Fibroblast of the conjunctiva (primary cell): ENCODE measurements at places on chromosomes 11 and 22.

GRCh38 chr11:129443276-129443675 lies 67.6 kb downstream of the BARX2 start:
- no peak for DNase-seq

DNA sequence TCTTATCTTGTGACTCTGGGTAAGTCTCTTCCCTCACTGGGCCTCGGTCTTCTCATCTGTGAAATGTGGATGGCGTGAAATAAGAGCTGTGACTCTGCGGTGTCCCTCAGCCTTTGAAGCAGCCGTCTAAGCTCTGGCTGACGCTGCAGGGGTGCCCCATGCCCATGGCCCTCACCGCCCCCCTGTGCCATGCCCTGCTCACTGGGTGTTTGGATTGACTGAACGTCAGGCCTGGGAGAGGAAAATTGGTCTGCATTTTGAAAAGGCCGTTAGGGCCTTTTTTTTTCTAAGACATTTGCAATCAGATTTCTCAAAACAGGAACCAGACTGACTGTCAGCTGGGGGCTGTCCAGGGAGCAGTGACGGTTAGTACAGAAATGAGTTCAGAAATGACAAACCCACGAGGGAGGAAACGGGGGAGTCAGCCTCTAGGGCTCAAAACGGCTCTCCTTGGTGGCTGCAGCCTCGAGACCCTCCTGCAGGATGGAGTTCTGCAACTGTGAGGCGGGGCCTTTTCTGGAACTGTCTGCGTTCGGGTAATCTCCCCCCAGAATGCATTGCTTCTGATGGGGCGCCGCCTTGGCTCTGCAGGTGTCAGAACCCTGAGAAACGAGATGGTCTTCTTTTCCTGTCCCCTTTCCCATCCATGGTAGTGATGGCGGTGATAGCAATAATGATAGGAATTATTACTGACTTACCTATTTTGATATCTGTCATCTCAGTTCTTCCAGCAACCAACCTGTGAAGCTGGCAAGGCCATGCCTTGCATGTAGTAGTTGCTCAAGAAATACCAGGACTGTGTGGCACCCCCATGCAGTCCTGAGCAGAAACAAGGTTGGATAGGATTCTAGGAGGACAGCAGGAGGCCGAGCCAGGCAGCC lies 2.0 kb downstream of the GRK2 start:
- DNase-seq: no peak

DNA sequence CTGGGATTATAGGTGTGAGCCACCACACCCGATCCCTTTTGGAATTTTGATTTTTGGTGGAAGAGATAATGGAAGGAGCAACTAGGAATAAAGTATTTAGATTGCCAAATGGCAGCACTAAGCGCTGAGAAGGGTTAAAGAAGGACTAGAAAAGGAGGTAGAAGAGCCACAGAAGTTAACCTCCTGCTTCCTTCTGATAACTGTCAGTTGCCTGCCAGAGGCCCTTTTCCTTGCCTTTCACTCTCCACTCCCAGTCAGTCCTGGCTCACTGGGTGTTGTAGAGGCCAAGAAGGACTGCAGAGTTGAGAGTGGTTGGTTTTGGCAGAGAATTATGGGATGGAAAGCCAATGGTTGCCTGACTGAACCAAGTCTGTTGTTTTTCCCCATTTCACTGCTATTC lies 19.3 kb downstream of the ZC3H12C start:
- DNase-seq: no peak

GRCh38 chr22:41526226-41526829 lies 17.9 kb downstream of the POLR3H start:
- no peak for DNase-seq

DNA sequence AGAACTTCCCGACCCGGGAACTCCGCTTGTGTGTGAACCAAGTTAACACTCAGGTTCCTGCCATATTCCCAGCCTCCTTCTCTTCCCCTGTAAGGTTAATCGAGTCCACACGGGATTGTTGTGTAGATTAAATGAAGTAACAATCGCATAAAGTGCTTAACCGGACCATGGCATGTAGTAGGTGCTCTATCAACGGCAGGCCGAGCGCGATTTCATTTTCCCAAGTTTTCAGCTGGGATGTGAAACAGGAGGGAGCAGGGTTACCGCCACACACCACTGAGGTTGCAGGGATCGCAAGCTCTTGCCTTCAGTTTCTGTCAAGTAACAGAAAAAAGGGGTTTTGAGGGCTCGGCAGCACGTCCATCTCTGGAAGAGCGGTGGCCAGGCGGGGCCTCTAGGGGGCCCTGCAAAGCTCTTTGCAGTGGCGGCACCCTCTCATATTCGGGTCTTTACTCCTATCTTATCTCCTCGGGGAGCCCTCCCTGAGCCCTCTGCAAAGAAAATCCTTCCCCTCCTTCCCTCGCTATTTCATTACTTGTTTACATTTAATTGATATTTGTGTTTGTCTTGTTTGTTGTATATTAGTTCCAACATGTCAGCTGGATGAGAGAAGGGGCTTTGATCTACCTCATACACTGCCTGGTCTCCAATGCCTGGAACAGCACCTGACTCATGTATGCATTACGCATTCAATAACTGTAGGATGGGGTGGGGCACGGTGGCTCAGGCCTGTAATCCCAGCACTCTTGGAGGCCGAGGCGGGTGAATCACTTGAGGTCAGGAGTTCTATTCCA lies 816 bp upstream of the PLEKHA7 start:
- DNase-seq: no peak

DNA sequence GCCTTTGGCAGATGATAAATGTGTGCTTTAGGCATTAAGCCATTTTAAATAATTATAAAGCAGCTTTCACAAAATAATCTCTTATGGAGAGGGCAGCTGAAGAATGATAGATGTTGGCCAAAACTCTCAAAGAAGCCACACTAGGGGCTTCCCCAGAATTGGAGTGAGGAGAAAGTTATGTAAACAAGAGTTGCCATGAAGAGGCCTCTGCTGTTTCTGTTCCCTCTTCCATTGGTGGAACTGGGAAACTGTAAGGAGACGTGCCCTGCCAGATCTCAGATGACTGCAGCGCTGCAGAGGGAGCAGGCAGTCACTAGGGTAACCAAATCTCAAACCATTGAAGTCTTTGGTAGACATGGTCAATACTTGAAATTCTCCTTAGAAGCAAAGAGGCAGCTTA lies 19.4 kb upstream of the APLP2 start:
- DNase-seq: no peak

DNA sequence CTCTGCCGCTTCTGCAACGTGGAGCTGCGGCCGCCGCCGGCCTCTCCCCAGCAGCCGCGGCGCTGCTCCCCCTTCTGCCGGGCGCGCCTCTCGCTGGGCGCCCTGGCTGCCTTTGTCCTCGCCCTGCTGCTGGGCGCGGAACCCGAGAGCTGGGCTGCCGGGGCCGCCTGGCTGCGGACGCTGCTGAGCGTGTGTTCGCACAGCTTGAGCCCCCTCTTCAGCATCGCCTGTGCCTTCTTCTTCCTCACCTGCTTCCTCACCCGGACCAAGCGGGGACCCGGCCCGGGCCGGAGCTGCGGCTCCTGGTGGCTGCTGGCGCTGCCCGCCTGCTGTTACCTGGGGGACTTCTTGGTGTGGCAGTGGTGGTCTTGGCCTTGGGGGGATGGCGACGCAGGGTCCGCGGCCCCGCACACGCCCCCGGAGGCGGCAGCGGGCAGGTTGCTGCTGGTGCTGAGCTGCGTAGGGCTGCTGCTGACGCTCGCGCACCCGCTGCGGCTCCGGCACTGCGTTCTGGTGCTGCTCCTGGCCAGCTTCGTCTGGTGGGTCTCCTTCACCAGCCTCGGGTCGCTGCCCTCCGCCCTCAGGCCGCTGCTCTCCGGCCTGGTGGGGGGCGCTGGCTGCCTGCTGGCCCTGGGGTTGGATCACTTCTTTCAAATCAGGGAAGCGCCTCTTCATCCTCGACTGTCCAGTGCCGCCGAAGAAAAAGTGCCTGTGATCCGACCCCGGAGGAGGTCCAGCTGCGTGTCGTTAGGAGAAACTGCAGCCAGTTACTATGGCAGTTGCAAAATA lies 816 bp downstream of the PDE3B start:
- DNase-seq: no peak

DNA sequence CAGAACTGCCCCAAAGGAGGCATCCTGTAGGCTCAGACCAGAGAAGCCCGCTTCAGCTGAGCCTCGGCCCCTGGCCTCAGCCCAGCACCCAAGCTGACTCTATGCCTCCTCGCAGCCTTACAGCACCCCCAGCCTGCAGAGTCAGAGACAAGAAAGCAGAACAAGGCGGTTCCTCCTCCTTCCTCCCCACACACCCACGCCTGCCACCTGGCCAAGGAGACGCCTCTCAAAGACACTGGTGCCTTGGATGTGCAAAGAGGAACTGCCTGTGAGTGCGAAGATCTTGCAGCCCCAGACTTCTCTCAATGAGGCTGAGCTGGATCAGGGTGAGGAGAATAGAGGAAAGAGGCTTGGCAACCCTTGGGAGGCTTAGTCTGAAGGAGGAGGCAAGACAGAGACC lies 60.2 kb downstream of the PDE2A start:
- DNase-seq: no peak

DNA sequence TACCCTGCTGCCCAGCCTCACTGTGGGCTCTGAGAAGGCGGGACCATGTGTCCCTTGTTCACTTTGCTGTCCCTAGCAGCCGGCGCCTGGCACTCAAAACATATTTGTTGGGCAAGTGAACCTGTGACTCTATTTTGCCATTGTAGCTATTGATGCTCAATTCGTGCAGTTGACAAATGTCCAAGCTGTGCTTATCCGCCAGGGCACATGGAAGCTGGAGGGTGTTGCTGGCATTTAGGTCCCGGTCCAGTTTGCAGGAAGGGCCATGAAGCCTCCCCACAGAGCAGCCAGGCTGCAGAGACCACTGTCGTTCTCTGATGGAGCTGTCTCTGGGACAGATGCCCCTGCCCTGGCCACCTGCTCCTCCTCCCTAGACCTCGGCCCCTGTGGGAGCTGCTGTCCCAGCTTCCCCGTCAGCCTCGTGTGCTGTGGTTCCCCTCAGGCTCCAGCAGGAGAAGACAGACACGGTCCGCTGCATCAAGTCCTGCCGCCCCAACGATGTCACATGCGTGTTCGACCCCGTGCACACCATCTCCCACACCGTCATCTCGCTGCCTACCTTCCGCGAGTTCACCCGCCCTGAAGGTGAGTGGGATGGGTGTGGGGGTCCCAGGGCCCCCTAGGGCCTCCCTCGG lies 71.5 kb downstream of the FBLN1 start:
- DNase-seq: no peak

- DNase-seq: no peak
Observed at GRCh38 chr11:86999859-87000753, 37.6 kb upstream of the TMEM135 start.

- DNase-seq: no peak
Observed at GRCh38 chr11:12285811-12286222, 91.6 kb upstream of the PARVA start.

DNA sequence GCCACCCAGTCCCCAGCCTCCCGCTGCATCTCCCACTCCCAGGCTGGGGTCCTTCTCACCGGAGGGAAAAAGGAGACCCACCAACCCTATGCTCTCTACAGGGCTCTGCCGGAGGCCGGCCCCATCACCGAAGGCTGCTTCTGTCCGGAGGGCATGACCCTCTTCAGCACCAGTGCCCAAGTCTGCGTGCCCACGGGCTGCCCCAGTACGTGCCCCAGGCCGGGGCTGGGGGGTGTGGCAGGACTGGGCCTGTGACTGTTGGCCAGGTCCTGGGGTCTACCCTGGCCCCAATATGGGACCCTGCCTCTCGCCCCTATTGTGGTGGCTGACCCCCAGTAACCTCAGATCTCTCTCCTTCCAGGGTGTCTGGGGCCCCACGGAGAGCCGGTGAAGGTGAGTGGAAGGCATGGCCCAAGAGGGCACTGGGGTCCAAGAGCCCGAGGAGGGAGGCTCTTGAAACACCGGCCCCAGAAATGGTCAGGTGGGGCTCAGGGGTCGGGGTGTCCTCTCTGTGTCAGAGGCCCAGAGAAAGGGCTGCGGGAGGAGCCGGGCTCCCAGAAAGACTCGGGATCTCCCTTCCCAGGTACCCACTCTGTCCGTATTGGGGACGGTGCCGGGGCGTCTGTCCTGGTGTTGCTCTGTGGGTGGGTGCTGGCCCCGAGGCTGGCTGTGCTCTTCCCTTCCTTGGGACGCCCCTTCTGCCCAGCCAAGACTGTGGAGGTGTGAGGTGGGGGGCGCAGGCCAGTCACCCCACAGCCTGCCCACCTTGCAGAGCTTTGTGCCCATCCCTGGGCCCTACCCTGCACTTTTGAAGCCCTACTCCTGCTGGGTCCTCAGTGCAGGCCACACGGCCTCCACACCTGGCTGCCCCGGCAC lies 26.1 kb upstream of the MUC5B start:
- no peak for DNase-seq

- no peak for DNase-seq
Observed at GRCh38 chr11:1507381-1508140, 21.0 kb upstream of the MOB2 start.

- no peak for DNase-seq
Observed at GRCh38 chr22:26287382-26288225, 118.3 kb downstream of the SEZ6L start.

DNA sequence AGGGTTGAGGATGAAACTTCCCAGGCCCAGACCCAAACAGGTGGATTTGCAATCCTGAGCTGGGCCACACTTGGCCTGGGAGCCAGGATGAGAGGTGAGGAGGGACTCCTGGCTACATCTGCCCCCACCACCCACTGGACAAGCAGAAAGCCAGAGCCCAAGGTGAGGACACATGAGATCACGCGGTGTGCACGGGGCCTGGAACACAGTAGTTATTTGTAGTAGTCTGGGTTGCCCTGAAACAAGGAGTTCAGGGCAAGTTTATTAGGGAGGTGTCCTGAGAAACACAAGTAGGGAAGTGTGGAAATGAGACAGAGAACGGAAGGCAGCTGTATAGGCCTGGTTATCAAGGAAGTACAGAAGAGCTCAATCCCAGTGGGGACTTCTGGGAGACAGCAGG lies 647 bp upstream of the SEC14L6 start:
- DNase-seq: no peak
